ENCODE measurements at places on chromosomes 16 and 17.
A peak's percentile ranks its signal among the peaks of the same experiment; 100 is the strongest.

- no peak for DNase-seq
Observed at GRCh38 chr16:72311426-72311825, 139.5 kb upstream of the PMFBP1 start.

- no peak for DNase-seq
Observed at GRCh38 chr16:66304961-66305360, 61.5 kb upstream of the CDH5 start.

DNA sequence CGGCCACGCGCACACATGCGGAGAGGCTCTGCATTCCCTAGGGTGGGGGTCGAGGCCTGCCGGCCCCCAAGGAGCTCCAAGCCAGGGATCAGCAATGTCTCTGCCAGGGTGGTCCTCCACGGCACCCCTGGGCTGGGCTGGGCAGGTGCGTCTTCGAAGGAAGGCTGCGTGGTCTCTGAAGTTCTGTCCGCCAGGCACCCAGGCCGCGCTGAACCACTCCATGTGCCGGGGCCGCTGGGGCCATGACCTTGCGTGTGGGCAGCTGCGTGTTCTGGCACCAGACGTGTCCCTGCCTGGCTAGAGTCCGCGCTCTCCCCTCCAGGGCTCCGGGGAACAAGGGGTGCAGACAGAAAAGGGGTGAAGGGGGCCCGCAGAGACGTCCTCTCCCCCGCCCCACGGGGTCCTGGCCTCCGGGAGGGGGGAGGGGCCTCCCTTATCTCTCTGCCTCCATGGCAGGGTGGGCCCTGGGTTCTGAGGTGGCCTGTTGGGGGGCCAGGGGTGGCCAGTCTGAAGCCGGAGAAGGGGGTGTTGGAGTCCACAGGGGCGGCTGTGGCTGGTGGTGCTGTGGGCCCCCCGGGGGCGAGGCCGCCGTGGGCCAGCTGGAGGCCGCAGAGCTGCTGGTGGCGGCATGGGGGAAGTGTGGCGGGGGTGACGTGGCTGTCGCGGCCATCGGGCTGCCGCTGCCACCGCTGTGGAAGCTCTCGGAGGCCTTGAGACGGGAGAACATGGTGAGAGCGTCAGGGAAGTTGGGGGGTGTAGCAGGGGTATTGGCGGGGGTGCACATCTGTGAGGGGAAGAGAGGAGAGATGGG lies 5.3 kb downstream of the UBALD1 start:
- DNase-seq = no peak

- peak; percentile 32 for DNase-seq
Observed at GRCh38 chr16:2532494-2533141, 1.4 kb upstream of the CEMP1 start.
